ENCODE measurements at places on chromosomes 12 and 14. TPM values are rescaled to one million over a fixed set of nuclear protein-coding genes. Genes with fewer than 3 reads are reported as not detected.

MMP19 gene
- total RNA-seq: 40.3 TPM

REC8 gene
- total RNA-seq: 2.9 TPM

MCRS1 gene
- total RNA-seq: 59.5 TPM

EIF2S1 gene
- total RNA-seq: 111 TPM

DTX3 gene
- 5.3 TPM for total RNA-seq

ACYP1 gene
- total RNA-seq: 1.3 TPM

MANSC4 gene
- total RNA-seq: not detected

TRIM9 gene
- total RNA-seq: 2.7 TPM

EGLN3 gene
- total RNA-seq: 17.7 TPM

ZNF140 gene
- 17.7 TPM for total RNA-seq

CCDC198 gene
- not detected for total RNA-seq

KLHL33 gene
- total RNA-seq: 0.49 TPM

WASHC3 gene
- total RNA-seq: 66.7 TPM

SLC17A8 gene
- total RNA-seq: not detected

ANG gene
- 19.0 TPM for total RNA-seq

TTC9 gene
- total RNA-seq: 0.16 TPM

CFAP54 gene
- total RNA-seq: 2.9 TPM

RTL1 gene
- total RNA-seq: not detected

DPY19L2 gene
- 0.81 TPM for total RNA-seq

SPIC gene
- not detected for total RNA-seq

LRRC10 gene
- not detected for total RNA-seq

SLCO1B1 gene
- not detected for total RNA-seq

TMEM119 gene
- total RNA-seq: 1.3 TPM

IQSEC3 gene
- total RNA-seq: not detected

HIP1R gene
- 11.0 TPM for total RNA-seq

CHMP4A gene
- total RNA-seq: 34.7 TPM

IL22 gene
- not detected for total RNA-seq

GOLT1B gene
- total RNA-seq: 72.8 TPM

TGM1 gene
- 0.16 TPM for total RNA-seq

GSG1 gene
- 4.5 TPM for total RNA-seq

SLC5A8 gene
- not detected for total RNA-seq

TAS2R9 gene
- not detected for total RNA-seq

SALL2 gene
- total RNA-seq: 11.0 TPM

RPS6KL1 gene
- total RNA-seq: 0.18 TPM

CLEC2B gene
- 9.2 TPM for total RNA-seq

LBHD2 gene
- not detected for total RNA-seq

CD9 gene
- 99.1 TPM for total RNA-seq

LRP6 gene
- total RNA-seq: 22.7 TPM

NRIP2 gene
- total RNA-seq: not detected

CRIP2 gene
- total RNA-seq: 285 TPM

PROX2 gene
- not detected for total RNA-seq

AQP5 gene
- 6.5 TPM for total RNA-seq

GPR137C gene
- total RNA-seq: 0.49 TPM
